ENCODE measurements at places on chromosomes 7 and 10.

DNA sequence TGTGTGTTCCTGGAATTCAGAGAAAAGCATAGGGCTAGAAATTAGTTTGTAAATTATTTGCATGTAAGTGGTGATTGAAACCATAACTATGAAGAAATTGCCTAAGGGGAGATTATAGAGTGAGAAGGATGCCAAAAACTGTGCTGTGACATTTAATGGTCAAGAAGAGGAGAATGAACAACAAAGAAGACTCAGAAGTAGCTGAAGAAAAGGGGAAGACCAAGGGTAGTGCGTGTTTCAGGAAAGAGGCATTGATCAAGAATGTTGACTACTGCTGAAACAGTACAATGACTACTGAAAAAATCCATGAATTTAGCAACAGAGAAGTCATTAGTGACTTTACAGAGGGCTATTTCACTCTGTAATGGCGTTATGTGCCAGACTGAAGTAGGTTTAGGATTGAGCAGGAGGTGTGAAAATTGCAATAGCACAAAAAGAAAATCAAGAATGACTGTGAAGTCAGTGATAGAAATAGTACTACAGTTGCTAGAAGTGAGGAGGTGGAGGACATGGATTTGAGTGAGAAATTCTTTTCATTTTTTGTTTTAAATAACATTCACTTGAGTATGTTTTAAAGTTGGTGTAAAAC lies 28.9 kb upstream of the SAMD9L start:
- no peaks in the 10 kb centered on the region for H3K4me1 ChIP-seq
- H3K4me3 ChIP-seq: no peak overlapping the region
- no peak overlapping the region for H3K27ac ChIP-seq
- no peaks in the 10 kb centered on the region for H3K27me3 ChIP-seq

- no peak overlapping the region for H3K4me3 ChIP-seq
- peaks cover 62% of the 10 kb centered on the region for H3K4me1 ChIP-seq
- no peaks in the 10 kb centered on the region for H3K27me3 ChIP-seq
- peaks cover 14% of the 10 kb centered on the region for H3K36me3 ChIP-seq
Observed at GRCh38 chr7:150400008-150400787, 21.1 kb downstream of the ZNF775 start.

DNA sequence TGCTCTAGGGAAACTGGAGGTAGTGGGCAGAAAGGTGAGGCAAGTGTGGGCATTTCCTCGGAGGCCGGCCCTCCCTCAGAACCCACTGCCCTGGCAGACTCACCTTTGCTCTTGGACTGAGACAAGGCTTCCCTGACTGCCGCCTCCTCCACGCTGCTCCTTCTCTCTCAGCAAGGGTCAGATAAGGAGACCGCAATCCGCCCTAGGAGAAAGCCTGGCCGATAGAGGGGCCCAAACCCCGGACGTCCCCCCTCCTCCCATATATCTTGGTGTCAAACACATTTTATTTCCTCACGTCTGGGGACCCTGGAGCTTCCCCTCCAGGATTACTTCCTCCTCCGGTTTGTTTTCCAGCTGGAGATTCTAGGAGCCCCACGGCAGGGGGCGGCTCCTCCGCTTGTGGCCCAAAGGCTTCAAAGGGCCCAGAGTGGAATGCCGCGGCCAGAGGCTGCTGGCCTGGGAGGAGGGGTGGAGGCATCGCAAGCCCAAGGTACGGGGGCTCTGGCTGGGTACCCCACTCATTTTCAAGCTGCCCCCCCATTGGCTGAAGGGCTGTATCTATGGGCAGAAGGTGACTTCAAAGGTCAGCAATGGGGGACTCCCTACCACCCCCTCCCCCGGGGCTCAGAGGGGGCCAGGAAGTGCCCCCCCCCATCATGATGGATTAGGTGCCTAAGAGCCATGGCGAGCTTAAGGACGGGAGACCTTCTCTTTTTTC lies 31.7 kb upstream of the LBX1 start:
- H3K27ac ChIP-seq: no peak overlapping the region
- H3K36me3 ChIP-seq: no peaks in the 10 kb centered on the region
- peaks cover 45% of the 10 kb centered on the region for H3K27me3 ChIP-seq
- no peak for DNase-seq
- no peak overlapping the region for H3K4me3 ChIP-seq

DNA sequence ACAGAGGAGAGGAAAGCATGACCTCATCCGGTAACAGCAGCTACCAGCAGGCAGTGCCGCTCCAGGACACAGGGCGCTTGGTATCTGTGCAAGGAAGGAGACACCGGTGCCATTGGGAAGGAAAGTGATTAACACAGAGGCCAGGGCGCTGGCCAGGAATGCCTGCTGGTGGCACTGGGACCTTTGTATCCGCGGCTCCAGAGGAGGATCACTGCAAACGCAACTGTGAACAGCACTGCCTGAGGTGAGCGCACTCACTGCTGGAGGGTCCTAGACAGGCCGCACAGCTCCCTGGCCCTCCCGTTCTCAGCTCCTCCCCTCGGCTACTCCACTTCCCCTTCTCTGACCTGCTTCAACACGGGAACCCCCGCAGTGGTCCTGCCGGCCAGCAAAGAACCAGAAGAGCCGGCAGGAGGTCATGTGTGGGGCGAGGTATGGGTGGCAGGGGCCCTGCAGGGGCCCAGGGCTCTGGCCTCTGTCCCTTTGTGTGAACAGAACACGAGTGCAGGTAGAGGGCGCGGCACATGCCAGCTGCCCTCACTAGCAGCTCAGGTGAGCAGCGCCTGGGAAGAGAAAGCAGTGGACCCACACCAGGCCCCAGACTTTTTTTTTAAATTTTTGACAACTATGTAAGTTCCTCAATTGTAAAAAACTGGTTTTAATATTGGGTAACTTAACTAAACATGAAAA lies 107.6 kb downstream of the VIPR2 start:
- H3K4me1 ChIP-seq: no peaks in the 10 kb centered on the region
- no peak overlapping the region for H3K4me3 ChIP-seq
- H3K36me3 ChIP-seq: no peaks in the 10 kb centered on the region
- no peak overlapping the region for H3K27ac ChIP-seq
- no peaks in the 10 kb centered on the region for H3K27me3 ChIP-seq

- H3K4me1 ChIP-seq: peaks cover 6% of the 10 kb centered on the region
- no peaks in the 10 kb centered on the region for H3K27me3 ChIP-seq
- H3K27ac ChIP-seq: no peak overlapping the region
- H3K4me3 ChIP-seq: no peak overlapping the region
- H3K36me3 ChIP-seq: no peaks in the 10 kb centered on the region
Observed at GRCh38 chr7:79897166-79897565, 237.5 kb upstream of the GNAI1 start.

DNA sequence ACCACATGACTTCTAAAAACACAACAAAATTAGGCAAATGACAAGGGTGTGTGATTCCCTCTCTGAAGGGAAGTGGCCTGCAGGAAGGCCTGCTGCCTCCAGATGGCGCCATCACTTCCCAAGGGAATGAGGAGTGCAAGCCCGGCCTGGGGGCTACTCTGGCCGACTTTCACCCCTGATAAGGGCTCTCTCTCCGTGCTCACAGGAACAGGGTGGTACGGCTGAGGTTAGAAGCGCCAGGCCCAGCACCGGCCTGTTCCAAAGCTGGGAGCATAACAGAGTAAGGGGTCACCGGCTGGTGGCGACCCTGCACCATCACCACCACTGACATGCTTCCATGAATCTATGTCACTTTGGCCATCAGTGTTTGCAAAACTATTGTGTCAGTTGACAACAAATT lies 13.1 kb downstream of the RBP3 start:
- peak; percentile 61 for DNase-seq
- no peaks in the 10 kb centered on the region for H3K27me3 ChIP-seq
- no peaks in the 10 kb centered on the region for H3K36me3 ChIP-seq
- peaks cover 3% of the 10 kb centered on the region for H3K4me1 ChIP-seq

DNA sequence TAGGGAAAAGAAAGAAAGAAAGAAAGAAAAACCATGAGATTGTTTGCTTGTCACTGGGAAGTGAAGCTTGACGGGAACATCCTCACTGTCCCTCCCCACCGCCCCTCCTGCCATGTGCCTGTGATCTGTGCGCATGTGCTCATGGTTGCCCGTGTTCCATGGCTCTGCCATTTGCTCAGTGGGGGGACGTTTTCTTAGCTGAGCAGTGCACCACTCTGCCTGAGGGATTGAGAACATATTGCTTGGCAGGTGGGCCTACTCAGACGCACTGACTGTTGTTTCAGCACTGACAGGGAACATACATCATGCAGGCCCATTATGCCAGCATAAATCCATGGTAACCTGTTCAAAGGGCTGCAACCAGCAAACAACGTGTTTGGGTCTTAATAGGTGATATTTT lies 747.9 kb upstream of the GALNT17 start:
- H3K4me1 ChIP-seq: peaks cover 9% of the 10 kb centered on the region
- H3K36me3 ChIP-seq: no peaks in the 10 kb centered on the region
- H3K27ac ChIP-seq: no peak overlapping the region
